Hepatic stellate cell (primary cell): ENCODE measurements at places on chromosomes 2 and 18.
A peak's percentile ranks its signal among the peaks of the same experiment; 100 is the strongest.

- peak; percentile 65 for DNase-seq
Observed at GRCh38 chr18:56139792-56140254, 498.6 kb downstream of the TXNL1 start.

GRCh38 chr2:42864641-42865280, 72.4 kb upstream of the HAAO start:
- DNase-seq, result no peak

- no peak for DNase-seq
Observed at GRCh38 chr18:42513441-42513840, 558.4 kb downstream of the PIK3C3 start.

DNA sequence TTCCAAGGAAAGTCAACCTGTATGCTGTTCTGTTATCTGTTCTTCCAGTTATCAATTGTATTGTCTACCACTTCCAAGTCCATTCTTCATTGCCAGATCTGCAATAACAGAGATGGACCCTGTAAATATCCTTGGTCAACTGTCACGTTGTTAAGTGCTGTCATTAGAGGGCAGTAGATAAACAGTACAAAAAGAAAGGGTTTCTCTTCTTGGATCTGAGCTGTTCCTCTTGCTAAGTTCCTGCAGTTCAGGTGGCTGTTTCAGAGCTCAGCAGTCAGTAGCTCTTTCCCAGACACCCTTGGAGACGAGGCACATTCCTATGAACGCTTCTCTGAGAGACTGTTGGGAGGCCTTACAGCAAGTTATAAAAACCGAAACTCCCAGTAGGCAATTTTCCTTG, 957.1 kb upstream of the CHAC2 start:
- DNase-seq, result no peak

DNA sequence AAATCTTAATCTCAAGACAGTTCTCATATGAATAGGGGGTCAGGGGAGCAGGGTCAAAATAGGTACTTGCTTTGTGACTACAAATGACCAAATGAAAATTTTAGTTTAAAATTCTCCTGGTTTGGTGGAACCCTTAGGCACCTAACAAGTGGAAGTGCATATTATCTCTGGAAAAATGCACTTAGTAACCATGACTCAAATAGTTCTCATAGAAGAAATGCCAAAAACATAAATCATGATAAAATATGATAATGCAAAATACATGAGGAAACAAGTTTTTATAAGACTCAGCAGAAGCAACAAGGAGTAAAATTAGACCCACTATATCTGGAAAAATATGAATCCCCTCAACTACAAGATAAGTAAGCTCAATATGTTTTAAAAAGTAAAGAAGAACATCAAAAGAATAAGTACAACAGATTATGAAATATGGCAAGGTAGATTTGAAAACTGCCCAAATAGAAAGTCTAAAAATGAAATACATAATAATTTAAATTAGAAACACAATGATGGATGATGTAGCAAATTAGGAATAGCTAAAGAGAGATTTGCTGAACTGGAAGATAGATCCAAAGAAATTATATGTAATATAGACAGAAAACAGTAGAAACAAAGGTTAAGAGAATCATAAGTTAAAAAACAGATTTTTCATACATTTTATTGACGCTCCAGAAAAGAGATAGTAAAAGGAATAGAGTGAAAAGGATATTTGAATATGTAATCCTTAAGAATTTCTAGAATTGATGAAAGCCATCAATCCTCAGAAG, 308.3 kb downstream of the SETBP1 start:
- peak; percentile 29 for DNase-seq
